NCI-H1105 treated with DMSO at 0.1 percent for 48 hours (cell line): ENCODE measurements at places on chromosomes 7 and 10.

DNA sequence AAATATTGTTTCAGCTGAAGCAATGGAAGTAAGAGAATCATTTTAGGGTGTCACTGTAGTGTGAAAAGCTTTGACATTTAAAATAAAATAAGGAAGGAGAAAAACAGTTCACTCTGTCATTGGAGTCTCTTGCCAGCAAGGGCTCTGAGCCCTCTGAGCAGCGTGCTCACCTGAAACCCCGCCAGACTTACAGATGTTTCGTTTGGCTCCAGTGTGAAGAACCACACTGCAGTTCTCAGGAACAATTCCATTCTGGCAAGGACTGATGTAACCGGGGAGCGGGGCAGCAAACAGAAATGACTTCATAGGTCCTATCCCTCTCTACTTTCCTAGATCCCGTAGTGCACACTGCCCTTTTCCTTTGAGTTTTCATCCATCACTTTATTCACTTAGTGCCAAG, 164.3 kb downstream of the CELF2 start:
- DNase-seq: no peak

- no peak for DNase-seq
Measured at GRCh38 chr10:30804478-30805055, 175.0 kb upstream of the LYZL2 start.

DNA sequence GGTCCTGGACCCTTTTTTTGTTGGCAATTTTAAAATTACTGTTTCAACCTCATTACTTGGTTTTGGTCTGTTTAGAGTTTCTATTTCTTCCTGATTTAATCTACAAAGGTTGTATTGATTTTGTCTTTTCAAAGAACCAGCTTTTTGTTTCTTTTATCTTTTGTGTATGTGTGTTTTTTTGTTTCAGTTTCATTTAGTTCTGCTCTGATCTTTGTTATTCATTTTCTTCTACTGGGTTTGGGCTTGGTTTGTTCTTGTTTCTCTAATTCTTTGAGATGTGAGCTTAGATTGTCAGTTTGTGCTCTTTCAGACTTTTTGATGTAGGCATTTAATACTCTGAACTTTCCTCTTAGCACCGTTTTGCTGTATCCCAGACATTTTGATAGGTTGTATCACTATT, 8.5 kb upstream of the MRPS33 start:
- DNase-seq: no peak

GRCh38 chr10:11290156-11290890, 272.7 kb downstream of the CELF2 start:
- no peak for DNase-seq

DNA sequence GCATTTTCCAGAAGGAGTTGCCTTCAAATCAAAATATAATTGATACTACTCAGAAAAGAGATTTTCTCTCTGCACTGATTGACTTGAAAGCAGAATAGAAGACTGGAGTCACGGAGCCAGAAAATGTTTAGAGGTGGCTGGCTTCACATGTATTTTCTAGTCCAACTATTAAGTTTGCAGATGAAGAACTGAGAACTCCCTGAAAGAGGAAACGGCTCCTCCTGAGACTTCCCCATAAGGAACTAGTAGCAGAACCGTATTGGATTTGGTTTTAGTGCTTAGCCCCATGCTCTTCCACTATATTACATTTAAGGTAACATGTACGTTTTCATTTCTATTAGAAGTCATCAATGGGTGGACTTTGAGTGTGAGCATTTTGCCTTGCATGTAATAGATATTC, 946.3 kb downstream of the CNTNAP2 start:
- no peak for DNase-seq

GRCh38 chr10:131908151-131908550, 7.3 kb downstream of the PPP2R2D start:
- no peak for DNase-seq
